ENCODE measurements at places on chromosomes 2 and 18.

DNA sequence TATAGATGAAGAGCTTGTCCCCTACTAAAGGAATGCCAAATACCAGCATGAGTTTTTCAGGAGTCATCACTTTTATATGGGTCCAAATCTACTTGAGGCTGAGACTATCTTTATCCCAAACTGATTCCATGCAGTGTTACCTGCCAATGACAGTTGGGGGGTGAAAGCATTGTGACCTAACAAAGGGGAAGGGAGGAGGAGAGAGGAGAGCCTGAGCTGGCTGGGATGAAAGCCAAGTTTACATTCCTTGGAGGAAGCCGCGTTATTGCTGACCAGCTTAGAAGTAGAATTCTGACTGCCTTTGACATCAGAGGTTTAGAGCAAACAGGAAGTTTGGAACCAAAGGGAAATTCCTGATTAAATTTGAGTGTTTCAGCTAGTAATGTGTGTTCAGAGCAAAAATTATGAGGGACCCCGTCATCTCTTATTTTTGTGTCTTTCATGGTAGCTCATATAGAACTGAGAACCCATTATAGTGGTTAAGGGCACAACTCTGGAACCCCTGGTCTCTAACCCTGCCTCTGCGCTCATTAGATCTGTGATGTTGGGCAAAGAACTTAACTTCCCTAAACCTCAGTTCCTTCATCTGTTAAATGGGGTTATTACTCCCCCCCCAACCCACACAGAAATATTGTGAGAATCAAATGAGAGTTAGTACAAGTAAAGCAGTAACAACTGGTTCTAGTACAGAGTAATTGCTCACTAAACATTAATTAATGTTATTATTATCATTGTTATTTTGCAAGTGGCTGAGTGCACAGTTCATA lies 199.3 kb upstream of the EPAS1 start:
- DNase-seq: peak; percentile 92

DNA sequence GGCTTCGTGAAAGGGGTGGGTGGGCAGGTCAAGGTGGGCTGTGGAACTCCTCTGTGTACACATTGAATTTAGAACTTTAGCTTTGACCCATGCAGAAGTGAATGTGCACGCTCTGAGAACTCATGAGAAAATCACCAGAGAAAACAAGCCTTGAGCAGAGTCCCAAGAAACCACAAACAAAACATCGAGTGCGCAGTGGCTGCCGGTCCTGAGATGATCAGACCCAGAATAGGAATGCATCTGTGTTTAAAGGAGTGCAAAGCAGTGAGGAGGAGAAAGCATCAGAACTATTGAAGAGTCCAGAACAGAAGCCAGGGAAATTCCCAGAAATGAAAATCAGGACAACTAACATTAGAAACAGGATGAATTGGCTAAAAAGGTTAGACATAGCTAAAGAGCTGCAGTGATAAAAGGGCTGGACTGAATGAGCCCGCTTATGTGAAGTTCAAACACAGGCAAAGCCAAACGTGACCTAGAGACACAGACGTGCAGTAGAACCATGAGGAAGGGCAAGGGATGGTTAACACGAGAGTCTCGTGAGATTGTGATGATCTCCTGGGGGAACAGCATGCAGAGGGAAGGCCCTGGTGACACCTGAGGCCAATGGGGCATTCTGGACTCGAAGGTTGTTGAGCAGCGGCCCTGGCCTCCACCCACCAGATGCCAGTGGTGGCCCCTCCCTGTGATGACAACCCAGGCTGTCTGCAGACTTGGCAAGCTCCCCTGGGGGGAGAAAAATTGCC lies 16.4 kb upstream of the TXNL4A start:
- DNase-seq: no peak

- DNase-seq: no peak
Observed at GRCh38 chr18:33116376-33116775, 324.1 kb downstream of the CCDC178 start.

DNA sequence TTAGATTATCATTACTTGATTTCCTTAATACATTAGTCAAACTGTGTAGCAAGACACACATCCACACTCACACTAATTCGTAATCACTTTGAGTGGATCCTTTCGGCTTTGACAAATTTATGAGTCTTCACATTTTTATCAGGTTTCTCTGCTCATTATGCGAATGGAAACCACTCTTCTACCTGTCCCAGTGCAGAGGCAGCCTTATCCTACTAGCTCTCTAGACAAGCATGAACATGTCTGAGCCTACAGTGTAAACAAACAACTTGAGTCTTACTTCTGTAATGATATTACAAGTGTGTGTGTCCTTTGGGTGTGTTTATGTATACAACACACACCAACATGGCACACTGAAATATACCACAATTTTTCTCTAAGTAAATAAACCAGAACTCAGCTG lies 361.9 kb upstream of the CHST9 start:
- DNase-seq: no peak

GRCh38 chr2:110724820-110725219 lies 7.6 kb upstream of the ACOXL start:
- no peak for DNase-seq

DNA sequence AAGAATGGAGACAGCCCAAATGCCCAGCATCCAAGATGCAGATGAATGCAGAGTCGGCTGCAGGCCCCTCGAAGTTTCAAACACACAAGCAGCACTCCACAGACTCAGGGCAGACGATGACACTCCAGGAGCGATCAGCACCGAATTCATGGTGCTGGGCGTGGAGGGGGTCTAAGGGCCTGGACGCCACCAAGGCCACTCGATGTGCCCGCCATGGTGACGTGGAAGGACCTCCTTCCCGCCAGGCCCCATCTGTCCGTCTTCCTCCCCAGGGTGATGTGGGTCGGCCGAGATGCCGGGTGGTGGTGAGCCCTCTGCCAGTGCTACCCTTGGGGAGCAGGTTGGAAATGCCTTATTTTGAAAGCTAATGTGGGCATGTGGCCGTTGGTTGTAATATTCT lies 9.4 kb downstream of the KIF1A start:
- no peak for DNase-seq

GRCh38 chr2:71788186-71788525 lies 334.8 kb downstream of the DYSF start:
- peak; percentile 39 for DNase-seq

GRCh38 chr2:7119132-7119835 lies 202.1 kb downstream of the RNF144A start:
- DNase-seq: peak; percentile 69

- DNase-seq: peak; percentile 52
Observed at GRCh38 chr2:136025057-136025973, 39.9 kb upstream of the DARS1 start.

DNA sequence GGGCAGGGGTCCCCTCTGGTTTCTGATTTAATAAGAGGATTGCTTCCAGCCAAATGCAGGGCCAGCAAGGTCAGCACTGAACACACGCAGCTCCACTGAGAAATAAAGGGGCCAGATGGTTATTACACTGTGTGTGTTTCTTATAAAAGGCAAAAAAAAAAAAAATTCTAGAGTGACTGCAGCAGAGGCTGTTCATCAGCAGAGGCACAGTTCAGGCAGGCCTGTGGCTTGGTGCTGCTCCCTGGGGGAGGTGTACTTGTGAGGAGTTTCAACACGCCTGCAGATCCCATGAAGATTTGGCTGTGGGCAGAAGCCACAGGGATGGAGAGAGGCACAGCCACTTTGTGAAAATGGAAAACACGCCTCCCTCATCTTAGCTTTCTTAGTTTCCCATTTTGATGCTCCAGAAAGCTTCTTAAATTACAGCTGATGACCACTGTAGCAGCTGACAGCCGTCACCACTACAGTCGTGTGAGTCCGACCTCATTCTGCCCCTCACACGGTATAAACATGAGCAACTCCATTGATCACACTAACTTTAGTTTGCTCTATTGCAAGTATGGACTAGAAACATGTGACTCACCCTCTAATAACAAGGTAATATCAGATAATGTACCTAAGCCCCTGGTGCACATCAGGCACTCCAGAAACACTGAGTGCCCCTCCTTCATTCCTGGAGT lies 726.5 kb upstream of the RAB6C start:
- DNase-seq: no peak

GRCh38 chr2:6764968-6765723 lies 100.6 kb downstream of the CMPK2 start:
- DNase-seq: no peak
